ENCODE measurements at places on chromosomes 11 and 22.

- no peak for DNase-seq
Measured at GRCh38 chr11:88701816-88702215, 364.0 kb downstream of the GRM5 start.

DNA sequence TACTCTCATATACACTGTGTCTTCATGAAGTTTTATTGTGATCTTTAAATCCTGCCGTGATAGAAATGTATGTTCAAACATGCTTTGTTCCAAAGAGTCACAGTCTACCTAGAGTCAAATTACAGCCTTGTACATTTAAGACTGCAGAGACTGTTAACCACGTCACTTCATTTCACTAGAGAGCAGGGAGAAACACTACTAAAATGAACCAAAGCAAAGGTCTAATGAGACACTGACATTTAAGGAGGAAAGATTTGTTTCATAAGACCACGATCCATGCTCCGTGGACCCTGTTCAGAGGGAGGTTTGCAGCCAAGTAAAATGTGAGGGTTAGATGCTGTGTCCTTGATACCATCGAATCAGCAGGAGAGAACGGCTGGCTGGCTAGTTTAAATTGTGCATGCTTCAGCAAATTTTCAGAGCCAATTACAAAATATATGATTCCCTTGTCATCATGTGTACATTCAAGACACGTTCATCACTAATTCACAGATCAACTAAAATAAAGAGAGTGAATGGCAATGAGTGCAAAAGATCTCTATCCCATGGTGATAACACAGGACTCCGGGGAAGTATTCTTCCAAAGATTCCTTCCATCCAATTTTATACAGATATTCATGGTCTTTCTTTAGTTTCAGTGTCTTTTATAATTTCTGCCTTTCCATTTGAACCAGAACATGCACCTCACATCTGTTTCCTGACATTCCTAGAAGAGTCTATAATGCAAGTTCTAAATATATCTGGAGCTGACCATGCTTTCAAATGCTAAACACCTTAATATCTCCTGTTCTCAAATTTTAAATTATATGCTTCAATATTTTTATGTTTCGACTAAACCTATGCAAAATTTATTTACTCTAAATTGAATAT lies 960.9 kb upstream of the FAT3 start:
- DNase-seq = peak; percentile 19

GRCh38 chr11:6746086-6746618 lies 25.6 kb downstream of the OR2AG2 start:
- DNase-seq = no peak

- DNase-seq = no peak
Measured at GRCh38 chr22:25407226-25407858, 157.1 kb upstream of the GRK3 start.

- DNase-seq = no peak
Measured at GRCh38 chr22:40524392-40525249, 111.9 kb downstream of the MRTFA start.

All from right renal cortex interstitium (tissue), 3 donors.